ENCODE measurements at places on chromosomes 3 and 15.

DNA sequence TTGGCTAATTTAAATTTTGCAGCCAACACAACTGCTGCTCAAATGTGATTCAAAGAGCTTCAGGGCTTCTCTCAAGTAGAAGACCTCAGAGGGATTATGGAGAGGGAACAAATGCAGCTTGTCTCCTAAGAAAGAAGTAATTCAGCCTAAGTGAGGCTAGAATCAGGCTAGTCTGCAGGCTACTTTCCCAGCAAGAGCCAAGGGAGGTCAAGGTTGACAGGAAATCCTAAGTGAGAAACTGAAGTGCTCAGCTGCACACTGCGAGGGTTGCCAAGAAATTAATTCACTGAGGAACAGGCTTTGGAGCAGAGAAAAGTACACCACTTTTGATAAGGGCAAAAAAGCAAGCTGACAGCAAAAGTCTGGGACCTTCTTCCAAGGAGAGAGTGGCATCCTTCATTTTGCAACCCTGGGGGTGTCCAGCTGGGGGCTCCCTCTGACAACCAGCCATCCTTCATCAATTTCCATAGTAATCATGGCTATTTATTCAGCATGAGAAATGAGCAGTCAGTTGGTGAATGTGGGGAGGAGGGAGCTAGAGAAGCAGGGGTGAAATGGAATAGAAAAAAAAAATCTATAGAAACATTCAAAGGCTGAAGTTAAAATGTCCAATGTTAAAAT is 646.4 kb upstream of the ADAMTS9 start:
- no peak for DNase-seq

GRCh38 chr15:66798426-66799061 is 96.5 kb downstream of the SMAD6 start:
- no peak for DNase-seq

- DNase-seq, result no peak
Observed at GRCh38 chr15:22811640-22812039, 25.2 kb downstream of the NIPA1 start.

- DNase-seq, result no peak
Observed at GRCh38 chr15:29040370-29040751, 154.6 kb downstream of the APBA2 start.

DNA sequence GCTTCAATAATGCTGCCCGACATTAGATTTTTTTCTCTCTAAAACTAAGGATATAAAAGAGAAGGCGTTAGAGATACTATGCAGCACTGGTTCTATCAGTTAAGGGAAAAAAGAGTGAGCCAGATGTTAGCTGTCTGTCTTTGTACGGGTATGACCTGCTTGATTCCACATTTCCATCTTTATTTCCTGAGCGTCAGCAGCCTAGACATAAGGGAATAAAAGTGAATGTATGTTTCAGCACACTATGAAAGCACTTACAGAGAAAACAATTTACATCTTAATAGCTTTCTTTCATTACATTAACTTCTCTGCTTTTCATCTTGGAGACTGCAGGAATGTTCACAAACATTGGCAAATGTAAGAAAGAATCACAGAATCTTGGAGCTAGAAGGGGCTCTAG is 319.3 kb downstream of the CTNNB1 start:
- DNase-seq, result no peak
